CD4-positive, alpha-beta T cell treated with Interleukin-21 for 1 hour (primary cell): ENCODE measurements at places on chromosomes 16 and 17.

DNA sequence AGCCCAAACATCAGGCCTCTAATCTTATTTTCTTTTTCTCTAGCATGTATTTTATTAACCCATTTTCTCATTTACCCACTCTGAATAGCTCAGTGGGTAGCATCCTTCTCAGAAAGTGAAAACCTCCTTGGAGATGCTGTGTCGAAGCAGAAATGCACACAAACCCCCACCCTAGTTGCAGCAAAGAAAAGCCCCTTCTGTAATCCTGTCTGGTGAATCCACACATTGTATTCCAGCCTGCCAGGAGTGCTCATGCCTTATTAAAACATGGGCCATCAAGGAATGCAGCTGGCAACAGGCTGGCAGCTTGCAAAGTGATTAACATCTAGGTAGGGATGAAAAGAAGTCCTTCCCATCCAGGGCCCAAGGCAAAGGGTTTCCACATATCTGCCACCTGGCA is 39.7 kb upstream of the AXIN2 start:
- DNase-seq: no peak

- peak; percentile 32 for DNase-seq
These were observed 28.5 kb upstream of the SLC7A5 start for GRCh38 chr16:87897521-87898505.

DNA sequence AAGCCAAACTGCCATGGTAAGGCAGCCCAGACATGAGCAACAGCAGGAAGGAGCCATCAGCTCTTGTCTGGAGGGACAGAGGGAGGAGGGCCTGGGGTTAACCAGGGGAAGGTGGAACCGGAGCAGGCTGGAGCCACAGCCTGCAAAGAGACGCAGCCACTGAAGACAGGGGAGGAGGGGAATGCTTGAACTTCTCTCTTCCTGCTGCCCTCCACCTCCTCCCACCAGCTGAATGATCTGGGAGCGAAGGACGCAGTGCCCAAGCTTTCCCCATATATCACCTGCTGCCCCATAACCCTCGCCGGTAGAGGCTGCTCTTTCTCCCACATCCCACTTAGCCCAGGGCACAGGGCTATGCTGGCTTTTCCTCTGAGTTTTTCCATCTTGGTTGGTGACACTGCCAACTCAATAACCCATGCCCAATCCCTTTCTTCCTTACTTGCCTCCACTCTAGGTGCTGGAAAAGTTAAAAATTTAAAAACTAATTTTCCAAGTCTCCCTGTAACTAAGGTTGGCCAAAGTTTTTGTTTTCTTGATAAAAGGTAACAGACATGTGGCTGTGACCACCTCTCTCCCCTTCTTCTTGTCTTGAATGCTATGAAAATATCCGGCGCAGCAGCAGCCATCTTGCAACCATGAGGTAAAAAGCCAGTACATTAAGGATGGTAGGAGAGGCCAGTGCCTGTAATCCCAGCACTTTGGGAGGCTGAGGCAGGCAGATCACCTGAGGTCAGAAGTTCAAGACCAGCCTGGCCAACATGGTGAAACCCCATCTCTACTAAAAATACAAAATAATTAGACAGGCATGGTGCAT is 21.8 kb upstream of the CACNG4 start:
- DNase-seq: no peak

GRCh38 chr17:79539944-79540705 is 70.7 kb downstream of the RBFOX3 start:
- no peak for DNase-seq

DNA sequence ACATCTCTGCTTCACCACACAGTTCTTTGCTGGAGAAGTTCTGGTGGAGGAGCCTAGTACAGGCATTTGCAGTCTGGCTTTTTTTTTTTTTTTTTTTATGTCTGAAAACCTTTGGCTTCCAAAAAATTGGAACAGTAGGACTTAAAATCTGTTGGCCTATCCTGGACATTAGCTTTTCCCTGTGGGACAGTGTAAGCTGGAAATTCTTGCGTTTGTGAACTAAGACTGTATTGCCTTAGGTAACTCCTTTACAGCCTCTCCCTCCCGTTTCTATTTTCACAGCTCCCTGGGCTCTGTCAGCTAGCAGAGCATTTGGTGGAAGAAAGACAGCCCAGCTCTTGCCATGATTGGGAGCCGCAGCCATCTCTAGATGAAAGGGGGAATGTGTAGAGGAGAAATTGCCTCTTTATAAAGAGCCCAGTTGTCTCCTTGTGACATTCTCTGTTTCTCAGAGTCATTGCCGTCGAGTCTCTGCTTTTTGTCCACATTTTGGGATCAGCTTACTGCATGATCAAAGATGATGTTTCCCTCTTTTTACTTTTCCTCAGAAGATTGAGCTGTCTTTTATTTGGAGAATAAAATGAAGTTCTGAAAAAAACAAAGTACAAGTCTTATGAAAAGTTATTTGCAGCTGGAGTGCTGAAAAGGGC is 227.5 kb downstream of the SPECC1 start:
- DNase-seq: no peak

- peak; percentile 64 for DNase-seq
These were observed 36.2 kb downstream of the USP10 start for GRCh38 chr16:84735849-84736586.

- no peak for DNase-seq
These were observed 469.3 kb downstream of the CDH13 start for GRCh38 chr16:83095941-83096692.

DNA sequence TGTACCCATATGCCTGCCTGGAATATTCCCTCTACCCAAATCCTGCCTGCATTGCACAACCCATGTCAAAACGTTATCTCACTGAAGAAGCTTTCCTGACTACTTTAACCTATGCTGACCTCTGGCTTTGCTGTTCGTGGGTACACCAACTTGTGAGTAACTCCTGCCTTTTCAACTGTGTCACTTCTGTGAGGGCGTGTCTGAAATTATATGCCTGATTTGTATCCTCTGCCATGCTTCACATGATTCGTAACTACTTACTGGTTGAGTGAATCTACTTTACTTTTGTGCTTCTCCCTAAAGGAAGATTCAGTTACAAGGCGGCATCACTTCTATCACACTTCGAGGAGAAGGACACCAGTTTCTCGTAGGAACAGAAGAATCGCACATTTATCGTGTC is 33.3 kb upstream of the USP43 start:
- no peak for DNase-seq

DNA sequence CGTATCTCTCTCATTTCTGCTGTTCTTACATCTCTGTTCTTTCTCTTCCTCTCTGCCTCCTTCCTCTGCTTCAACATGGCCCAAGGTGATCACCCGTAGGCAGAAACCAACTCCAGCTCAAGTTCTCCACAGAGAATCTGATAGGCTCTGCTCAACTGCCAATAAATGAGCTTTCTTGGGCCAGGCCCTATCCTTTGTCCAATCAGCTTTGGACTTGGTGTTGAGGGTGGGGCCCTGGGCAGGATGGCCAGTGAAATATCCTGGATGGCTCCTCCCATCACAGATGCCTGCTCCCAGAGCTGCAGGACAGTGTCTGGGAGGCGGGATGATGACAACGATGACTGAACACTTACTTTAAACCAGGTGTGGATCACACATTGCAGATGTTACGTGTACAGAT is 17.4 kb upstream of the BRD7 start:
- no peak for DNase-seq
